IMR-90 (cell line): ENCODE measurements at places on chromosomes 7 and 10. TPM values are rescaled to one million over a fixed set of nuclear protein-coding genes. Genes with fewer than 3 reads are reported as not detected.
A peak's percentile ranks its signal among the peaks of the same experiment; 100 is the strongest.

DNA sequence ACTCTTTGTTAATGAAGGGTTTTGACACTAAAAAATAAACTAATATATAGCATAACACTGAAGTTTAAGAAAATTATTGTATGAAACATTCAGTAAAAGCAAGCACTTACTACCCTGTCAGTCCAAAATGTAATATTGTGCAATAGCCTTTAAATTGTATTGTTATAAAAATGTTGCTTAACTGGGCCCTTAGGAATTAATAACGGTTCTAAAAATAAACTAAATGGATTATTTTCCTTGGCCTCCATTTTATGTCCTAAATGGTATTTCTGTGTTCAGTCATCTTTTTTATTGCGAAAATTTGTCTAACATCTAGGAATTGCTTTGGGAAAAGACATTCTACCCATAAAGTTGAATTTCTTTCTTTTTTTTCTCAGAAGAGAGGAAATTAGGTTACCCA lies 49.0 kb upstream of the ABI1 start:
- no peak for DNase-seq

DNA sequence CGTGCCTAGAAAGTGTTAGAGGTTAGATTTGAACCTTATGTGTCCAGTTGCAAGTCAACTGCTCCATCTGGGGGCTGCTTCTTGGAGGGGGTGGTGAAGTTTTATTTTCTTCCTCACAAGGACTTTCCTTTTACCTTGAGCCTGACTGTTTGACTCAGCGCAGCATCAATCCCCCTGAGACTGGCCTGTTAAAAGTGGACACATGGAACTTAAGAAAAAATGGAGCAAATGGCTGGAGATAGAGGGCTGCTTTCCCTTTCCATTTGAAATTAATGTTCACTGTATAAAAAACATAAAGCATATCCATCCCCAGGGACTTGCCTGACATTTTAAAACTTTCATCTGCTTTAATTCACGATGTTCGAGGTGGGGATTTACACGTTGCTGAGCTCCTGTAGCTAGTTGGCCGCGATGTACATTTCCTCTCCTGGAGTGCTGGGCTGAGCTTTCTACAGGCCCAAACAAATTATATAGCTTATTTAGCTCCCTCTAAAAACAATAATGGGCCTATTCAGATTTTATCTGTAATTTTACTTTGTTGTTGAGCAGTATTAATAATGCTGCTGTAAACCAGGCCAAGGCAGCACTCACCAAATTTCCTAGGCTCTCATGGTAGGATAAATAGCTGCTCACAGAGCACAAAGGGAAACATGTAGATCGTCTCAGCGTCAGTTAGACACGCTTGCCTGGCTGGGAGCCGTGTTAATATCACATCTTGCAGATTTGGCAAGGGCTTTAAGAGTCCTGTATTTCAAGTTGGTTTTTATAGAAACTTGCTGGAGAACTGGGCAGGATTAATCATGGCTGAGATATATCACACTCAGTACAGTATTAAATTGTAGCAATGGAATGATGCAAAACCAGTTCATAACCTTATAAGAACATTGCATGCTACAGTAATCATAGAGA lies 251.5 kb downstream of the LRMDA start:
- DNase-seq, result no peak

GRCh38 chr7:831596-832166 lies 595 bp upstream of the SUN1 start:
- DNase-seq, result peak; percentile 94

- DNase-seq, result no peak
These were observed 39.2 kb upstream of the SDHAF3 start for GRCh38 chr7:97078023-97078969.

Gene PPIF
- total RNA-seq, result 29.2 and 29.7 TPM in 2 replicates

Gene SPDYE8
- not detected in 2 replicates for total RNA-seq

Gene AKR1C4
- total RNA-seq, result not detected in 2 replicates
